ENCODE measurements at places on chromosomes 6 and 20.

DNA sequence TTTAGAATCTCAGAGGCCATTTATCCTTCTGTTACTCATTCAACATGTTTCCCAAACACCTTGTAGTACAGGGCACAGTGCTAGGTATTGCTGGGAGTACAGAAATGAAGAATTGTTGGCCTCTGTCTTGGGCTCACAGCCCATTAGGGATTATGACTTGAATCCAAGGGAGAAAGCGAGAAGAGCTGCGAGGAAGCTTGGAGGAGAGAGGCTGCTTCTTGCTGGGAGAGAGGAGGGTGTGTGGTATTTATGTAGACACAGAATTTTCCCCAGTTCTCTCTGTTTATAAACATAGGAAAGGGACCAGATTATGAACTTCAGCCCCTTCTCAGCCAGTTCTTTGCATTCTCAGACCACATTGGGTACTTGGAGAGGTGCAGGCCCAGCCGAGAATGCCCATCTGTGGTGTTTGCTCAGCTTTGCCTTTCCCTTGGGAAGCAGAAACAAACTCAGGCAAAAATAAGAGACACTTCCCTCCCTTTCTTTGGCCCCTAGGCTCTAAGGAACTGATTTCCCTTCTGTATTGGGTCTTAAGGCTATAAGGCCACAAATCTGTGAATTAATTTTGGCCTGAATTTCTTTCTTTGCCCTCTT, 17.9 kb downstream of the CHMP4B start:
- no peak for DNase-seq

GRCh38 chr6:83182114-83182513, 11.0 kb downstream of the PGM3 start:
- DNase-seq: no peak

GRCh38 chr6:169906004-169906687, 154.7 kb downstream of the ERMARD start:
- no peak for DNase-seq

- DNase-seq: no peak
These were observed 168.2 kb downstream of the AKAP7 start for GRCh38 chr6:131303338-131303930.

GRCh38 chr6:74213995-74214394, 518.0 kb downstream of the CD109 start:
- DNase-seq: no peak

- no peak for DNase-seq
These were observed 10.2 kb downstream of the LRRC1 start for GRCh38 chr6:53805016-53805415.

GRCh38 chr6:149889326-149889725, 8.6 kb downstream of the RAET1E start:
- DNase-seq: no peak

DNA sequence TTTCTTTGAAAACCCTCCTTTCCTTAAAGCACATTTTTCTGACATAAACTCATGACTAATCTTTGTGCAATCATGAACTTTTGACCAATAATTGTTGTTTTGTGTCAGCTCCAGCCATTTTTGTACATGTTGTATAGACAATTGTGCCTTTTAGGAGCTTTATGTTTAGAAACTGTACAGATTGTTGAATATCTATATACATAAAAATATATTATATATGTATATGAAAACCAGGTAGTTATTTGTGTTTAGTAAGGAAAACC, 125.7 kb upstream of the EDN1 start:
- no peak for DNase-seq

GRCh38 chr6:37748118-37748517, 50.4 kb upstream of the MDGA1 start:
- no peak for DNase-seq

DNA sequence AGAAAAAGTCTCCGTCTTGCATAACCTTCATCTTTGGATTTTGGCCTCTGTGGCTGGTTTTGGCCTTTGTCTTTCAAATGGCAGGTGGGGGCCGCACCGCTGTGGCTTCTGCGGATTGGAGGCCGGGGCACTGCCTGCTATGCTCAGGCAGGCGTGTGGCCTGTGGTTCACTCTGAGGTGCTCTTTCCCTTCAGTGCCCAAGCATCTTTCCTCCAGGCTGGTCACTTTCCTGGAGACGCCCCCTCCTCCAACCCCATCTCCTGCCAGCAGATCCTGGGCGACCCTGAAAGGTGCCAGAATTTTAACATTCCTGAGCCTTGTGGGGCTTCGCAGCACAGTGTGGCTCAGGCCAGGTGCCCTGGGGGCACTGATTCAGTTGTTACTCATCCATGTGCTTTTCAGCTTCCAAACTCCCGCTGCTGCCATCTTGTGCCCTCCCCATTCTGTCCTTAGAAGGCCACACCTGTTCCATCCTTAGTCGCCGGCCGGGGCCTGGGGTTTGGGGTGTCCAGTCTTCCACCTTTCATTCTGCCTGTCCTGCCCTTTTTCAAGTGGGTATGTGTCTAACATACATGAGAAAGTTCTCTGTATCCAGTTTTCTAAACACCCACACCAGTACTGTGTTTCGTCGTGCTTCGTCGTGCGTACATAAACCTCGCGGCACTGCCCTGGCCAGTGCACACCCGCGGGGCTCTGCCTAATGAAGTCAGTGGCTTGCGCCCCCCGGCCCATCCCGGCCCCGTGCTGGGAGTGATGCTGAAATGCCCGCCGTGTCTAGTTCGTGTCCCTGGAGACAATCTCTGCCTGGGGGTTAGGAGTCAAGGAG, 12.1 kb downstream of the SS18L1 start:
- no peak for DNase-seq

DNA sequence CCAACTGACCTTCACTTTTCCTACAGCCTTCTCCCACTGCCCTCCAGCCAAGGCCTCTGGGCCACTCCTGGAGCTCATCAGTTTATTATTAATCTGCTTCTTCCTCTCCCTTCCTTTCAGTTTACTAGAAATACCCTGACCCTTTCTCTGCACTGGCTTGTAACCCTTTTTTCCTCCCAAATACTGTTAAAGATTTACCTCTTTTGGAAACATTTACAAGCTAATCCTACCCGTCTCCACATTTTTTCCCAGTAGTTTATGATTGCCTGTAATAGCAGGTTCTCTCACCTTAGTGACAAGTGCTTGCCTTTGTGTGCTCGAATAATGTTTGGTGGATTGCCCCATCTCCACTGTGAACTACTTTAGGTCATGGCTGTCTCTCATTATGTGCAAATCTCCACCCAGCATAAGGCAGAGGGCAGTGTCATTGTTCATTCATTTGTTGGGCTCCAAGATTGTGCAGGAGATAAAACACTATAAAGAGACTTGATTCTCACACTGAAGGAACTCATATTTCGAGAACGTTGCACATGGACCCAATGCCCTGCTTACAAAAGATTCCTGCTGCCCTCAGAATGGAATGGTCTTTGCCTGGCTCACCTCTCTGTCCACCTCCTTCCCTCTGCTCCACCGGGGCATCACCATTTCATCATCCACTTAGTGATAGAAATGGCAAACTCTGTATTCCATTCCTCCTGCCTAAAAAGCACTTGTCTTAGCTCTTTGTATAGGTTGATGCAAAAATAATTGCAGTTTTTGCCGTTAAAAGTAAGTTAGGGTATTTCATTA, 491.1 kb downstream of the UTRN start:
- no peak for DNase-seq

GRCh38 chr20:8389381-8390036, 257.4 kb downstream of the PLCB1 start:
- DNase-seq: peak; percentile 4

GRCh38 chr6:132936646-132937045, 122.3 kb downstream of the RPS12 start:
- DNase-seq: no peak

GRCh38 chr6:15417811-15418210, 171.9 kb downstream of the JARID2 start:
- peak; percentile 97 for DNase-seq

GRCh38 chr6:32214126-32214525, 9.7 kb downstream of the NOTCH4 start:
- no peak for DNase-seq

DNA sequence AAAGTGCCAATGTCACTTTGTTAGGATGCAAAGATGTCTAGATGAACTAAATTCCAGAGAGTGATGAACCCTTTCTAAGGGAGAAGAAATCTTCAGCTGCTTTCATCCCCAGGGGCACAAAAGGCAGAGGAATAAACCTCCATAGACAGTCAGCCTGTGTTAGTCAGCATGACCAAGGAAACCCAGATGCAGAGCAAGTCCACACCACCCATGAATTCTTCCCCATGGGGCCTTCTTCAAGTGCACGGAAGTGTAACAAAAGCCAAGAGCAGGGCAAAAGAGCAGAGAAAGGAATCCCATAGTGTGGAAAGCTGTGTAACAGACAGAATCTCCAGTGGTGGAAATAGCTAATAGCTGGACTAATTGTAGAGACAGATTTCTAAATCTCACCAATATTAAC, 50.0 kb downstream of the DCDC2 start:
- DNase-seq: no peak

- no peak for DNase-seq
These were observed 370.0 kb upstream of the CNR1 start for GRCh38 chr6:88536071-88536625.

DNA sequence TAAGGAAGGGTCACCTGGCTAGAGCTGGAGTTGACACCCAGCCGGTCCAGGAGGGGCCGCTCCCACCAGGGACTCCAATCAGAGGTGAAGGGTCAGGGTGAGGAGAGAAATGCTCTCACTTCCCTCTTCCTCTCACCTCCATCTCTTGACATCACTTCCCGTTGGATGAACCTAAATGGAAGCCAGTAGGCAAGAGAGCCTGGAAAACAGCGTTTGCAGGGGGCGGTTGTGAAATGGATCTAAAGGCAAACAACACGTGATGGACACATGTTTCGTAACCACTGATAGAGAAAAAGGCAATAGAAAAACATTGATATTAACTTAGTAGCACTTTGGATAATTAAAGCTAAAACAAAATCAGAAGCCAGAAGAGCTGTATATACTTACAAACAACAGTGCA, 105.6 kb upstream of the FOXA2 start:
- DNase-seq: no peak

GRCh38 chr6:56101141-56101553, 146.2 kb downstream of the COL21A1 start:
- DNase-seq: peak; percentile 15

GRCh38 chr6:39203436-39204159, 25.7 kb downstream of the KCNK5 start:
- DNase-seq: peak; percentile 34

DNA sequence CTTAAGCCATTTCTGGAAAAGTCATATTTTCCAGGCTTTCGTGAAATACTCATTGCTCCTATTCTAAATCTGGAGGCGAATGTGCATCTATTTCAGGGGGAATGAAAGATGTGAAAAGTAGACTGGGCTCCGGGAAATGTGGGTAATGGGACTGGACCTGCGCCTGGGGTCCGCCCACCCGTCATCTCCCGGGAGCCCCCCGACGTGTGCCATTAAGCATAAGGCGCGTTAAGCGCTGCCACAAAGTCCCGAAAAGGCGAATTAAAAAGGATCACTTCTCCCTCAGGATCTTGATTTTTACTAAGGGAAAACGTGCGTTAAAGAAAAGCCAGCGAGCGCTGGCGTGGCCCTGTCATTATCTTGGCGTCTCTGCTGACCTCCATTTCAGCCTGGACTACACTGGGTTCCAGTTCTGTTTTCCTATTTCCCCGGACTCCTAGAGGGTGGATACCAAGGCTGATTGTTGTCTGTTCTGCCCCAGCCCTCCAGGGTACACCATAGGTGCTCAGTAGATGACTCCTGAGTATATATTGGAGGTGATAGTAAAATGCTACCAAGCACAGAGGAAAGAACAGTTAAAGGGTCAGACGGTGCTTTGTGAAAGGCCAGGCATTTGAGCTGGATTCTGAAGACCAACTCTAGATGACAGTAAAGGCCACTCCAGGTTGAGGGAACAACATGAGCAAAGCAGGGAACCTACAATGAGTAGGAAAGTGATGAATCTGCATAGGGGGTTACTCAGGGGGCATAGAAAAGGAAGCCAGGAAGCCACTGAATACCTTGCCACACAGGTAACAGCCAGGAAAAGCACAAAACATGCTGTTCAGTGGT, 89.2 kb upstream of the ARID1B start:
- DNase-seq: peak; percentile 18

DNA sequence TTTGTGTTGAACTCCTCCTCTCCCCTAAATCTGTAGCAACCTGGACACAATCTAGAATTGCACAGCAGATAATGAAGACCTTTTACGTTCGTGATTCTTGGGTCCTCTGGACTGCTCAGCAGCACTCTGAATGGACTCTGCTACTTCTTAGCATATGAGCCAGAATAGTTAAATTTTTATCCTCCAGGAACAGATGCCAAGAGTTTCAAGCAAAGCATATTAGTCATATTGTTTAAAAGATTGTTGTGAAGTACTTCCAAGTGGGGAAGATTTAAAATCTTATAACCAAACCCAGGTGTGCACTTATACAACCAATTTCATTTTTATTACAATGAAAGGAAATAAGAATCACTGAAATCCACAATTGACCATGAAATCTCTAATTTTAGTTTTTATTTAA, 118.9 kb upstream of the EXOC2 start:
- DNase-seq: no peak

DNA sequence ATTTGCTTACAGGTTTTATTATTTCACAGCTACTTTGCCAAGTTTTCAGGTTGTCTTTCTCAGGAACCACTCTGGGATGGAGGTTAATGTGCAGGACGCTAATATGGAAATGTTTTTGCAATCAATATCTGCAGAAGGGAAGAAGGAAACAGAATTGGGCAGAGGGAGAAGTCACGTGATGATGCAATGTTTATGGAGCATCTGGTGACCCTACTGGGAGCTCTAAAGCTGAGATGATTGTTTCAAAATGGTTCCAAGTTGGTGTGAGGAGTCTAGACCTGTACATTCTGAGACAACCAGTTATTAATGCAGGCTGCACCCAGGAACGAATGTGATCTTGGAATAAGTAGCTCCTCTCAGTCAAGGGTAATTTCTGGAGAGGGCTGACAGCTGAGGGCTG, 905.4 kb upstream of the FLRT3 start:
- DNase-seq: no peak

- no peak for DNase-seq
These were observed 16.9 kb upstream of the SNAI1 start for GRCh38 chr20:49965781-49966305.

GRCh38 chr6:8749465-8749864, 314.1 kb upstream of the SLC35B3 start:
- no peak for DNase-seq

DNA sequence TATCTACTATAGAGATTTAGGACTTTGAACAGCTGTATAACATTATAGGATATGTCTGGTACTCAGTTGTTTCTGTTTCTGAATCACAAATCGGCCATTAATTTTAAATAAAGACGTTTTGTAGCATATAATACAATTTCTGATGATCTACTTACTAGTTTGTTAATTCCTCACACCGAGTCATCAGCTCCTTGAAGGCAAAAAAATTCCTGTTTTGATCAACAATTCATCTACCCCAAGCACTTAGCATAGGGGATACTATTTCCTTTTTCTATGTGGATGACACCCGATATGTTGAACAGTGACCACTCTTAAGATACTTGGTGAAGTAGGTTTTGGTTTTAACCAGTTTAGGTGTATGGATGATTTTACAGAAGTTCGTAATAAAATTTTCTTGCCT, 107.3 kb downstream of the NCOA3 start:
- DNase-seq: no peak

DNA sequence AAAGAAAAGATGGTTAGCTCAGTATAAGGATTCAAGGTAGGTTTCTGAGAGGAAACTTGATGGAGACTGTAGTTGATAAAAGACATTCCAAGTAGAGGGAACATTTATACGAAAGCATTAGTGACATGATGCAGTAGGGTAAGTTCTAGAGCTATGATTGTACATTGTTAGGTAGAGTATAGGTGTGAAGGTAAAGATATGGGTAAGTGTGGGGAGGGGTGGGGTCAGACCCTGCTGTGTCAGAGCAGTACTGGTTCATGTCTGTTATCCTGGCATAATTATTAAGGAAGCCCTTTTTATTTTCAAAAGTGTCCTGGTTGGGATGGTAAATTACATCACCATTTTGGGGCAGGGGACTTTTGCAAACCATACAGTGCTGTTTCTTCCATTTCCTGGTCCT, 635.8 kb downstream of the COL12A1 start:
- DNase-seq: no peak
